ENCODE measurements at places on chromosomes 16 and 17. TPM values are rescaled to one million over a fixed set of nuclear protein-coding genes. Genes with fewer than 3 reads are reported as not detected.

The WWOX gene
- polyA plus RNA-seq: 42.7 TPM

The ZNF18 gene
- polyA plus RNA-seq: 12.4 TPM

The GRB7 gene
- polyA plus RNA-seq: 48.8 TPM

DNA sequence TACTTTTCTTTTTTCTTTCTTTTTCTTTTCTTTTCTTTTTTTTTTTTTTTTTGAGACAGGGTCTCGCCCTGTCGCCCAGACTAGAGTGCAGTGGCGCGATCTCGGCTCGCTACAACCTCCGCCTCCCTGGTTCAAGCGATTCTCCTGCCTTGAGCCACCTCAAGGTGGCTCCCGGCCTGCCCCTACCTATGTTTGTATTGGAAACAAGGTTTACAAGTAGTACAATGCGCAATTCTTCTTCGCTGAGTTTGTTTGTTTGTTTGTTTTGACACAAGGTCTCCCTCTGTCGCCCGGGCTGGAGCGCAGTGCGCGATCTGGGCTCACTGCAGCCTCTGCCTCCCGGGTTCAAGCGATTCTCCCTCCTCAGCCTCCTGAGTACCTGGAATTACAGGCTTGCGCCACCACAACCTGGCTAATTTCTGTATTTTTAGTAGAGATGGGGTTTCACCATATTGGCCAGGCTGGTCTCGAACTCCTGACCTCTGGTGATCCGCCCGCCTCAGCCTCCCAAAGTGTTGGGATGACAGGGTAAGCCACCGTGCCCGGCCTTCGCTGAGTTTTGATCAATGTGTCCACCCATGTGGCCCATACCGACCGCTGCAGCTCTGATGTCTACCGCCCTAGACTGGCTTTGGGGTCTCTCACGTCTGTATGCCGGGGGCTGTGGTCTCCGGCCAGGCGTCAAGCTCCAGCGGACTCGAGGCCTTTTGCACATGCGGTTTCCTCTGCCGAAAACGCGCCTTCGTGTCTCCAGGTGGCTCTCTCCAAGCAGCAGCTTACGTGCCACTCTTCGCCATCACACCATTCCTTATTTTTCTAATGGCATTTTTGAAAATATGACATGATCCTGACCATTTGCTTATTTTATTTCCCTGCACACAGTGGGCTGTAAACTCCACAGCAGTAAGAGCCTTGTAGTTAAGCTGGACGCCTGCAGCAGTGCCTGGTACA is 1.1 kb upstream of the YBX2 start:
- no peak for DNase-seq

The IRX5 gene
- 7.2 TPM for polyA plus RNA-seq

The KRT15 gene
- polyA plus RNA-seq: 1.4 TPM

DNA sequence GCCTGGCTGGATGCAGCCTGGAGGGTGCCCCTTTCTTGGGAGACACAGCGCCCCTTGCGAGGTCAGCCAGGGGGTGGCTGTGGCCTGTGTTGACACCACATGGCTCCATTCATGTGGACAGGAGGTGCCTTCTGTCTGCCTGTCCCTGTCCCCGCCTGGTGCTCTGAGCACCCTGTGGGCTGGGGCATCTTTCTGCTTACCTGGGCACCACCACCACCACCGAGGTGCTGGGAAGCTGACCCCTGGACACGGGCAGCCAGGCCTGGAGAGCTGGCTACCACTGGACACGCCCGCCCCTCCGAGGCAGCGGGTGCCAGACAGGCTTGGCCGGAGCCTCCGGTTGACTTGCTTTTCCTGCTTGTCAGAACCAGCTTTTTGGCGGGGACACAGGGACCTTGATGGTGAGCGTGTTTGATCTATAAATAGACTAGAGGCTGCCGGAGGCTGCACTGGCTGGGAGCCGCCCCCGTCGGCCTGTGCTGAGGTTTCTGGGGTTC is 121.3 kb upstream of the GSE1 start:
- DNase-seq: no peak

The FZD2 gene
- 24.1 TPM for polyA plus RNA-seq

- no peak for DNase-seq
Measured at GRCh38 chr16:88754912-88755744, 29.9 kb downstream of the PIEZO1 start.

The SMIM5 gene
- 3.5 TPM for polyA plus RNA-seq

The ZPBP2 gene
- not detected for polyA plus RNA-seq

- no peak for DNase-seq
Measured at GRCh38 chr17:59329176-59330052, 2.0 kb upstream of the YPEL2 start.

- DNase-seq: no peak
Measured at GRCh38 chr16:81597079-81597658, 152.6 kb downstream of the CMIP start.

The KRTAP9-8 gene
- polyA plus RNA-seq: not detected

The BRD7 gene
- polyA plus RNA-seq: 99.6 TPM

DNA sequence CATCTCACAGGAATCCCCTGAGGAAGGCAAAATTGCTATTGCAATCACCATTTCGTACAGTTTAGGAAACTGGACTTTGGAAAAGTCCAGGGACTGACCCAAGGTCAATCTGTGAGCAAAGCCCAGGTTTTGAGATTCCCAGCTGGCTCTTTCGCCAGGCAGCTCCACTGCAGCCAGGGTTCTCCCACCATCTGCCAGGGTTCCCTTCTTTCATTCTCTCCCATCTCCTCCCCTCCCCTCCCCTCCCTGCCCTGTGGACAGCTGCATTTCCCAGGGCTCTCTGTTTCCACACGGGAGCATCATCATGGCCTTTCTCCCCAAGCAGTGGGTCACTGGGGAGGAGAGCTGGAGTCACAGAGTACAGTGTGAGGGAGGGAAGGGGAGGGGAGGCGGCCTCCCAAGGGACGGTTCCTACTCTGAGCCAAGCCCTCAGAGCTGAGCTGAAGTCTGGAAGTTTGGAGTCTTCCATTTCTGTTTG is 11.9 kb upstream of the GSDMA start:
- no peak for DNase-seq

- DNase-seq: no peak
Measured at GRCh38 chr16:80440667-80441066, 100.1 kb upstream of the DYNLRB2 start.

- no peak for DNase-seq
Measured at GRCh38 chr17:59361916-59362810, 30.7 kb downstream of the YPEL2 start.

DNA sequence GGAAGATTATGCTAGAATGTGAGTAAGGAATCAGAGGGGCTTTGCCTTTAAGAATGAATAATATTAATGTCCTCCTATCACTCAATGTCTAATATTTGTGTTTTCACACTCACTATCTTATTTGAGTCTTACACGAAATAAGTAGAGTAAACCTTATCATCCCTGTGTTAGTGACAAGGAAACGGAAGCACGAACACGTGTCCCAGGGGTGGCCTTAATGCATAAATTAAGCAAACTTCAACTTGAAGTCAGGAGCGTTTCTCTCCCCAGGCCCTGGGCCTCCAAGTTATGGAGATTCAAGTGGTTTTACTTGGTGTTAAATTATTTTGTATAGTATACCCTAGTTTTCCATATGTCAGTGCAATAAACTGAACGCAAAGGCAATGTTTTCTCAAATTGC is 96.0 kb downstream of the WDR59 start:
- no peak for DNase-seq

DNA sequence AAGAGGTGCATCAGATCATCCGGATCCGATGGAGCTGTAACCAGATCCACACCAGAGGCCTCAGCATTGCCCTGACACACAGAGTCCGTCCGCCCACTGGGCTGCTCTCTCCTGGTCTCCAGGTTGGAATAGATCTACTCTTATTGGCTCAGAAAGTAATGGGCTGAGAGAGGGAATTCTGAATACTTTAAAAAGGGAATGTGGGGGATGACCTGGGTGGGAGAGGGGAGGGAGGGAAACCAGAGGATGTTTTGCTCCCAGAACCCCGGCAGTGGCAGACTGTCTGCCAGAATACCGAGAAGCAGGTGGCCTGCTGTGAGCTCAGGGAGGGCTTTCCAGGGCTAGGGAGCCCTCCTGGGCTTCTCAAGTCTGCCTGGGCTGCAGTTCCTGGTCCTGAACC is 126.5 kb downstream of the ENGASE start:
- DNase-seq: no peak

The KRTAP2-2 gene
- polyA plus RNA-seq: not detected

The PYY gene
- polyA plus RNA-seq: not detected

DNA sequence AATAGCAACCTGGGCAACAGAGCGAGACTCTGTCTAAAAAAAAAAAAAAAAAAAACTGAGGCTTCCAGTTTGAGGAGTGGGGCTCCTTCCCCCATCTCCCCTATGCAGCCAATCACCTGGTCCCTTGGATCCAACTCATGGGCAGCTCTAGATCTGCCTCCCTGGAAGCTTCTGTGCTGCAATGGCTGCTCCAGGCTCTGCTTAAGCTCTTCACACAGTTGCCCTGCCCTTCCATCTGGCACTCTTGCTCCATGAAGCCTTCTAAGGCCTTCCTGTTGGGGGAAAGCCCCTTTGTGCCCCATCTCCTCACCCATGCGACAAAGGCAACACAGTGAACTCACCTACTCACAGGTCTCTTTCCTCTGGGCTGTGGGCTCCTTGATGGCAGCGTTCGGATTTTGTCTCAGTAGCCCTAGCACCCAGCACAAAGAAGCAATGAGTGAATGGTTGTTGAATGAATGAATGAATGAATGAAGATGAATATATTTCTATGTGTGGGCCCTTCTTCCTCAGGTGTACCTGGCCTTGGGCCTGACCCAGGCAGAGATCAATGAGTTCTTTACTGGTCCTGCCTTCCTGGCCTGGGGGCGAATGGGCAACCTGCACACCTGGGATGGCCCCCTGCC is 1.9 kb downstream of the NAGLU start:
- DNase-seq: no peak

The SMIM36 gene
- polyA plus RNA-seq: 0.27 TPM

The KLHL10 gene
- 0.32 TPM for polyA plus RNA-seq

DNA sequence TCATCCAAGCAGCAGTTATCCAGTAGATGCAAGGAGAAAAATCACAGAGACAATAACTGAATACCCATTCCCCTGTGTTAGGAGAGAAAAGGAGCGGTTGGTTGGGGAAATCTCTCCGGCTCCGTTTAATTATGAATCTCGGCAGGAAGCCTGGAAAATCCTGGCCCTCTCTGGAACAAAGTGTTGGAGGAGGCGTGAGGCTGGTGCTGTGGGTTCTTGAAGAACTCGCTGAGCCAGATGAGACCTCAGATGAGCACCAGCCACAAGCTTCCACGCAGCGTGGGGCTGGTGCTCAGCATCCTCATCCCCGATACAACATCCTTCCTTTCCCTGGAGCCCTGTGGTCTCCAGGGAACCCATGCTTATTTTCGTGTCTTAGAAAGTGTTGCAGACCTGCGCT is 39.7 kb downstream of the CACNG4 start:
- no peak for DNase-seq

GRCh38 chr17:27494192-27495091 is 38.2 kb downstream of the KSR1 start:
- no peak for DNase-seq

- DNase-seq: no peak
Measured at GRCh38 chr17:80346498-80347275, 68.3 kb upstream of the ENDOV start.

The ZNF205 gene
- 14.9 TPM for polyA plus RNA-seq
